ENCODE measurements at places on chromosomes 2 and 18.
A peak's percentile ranks its signal among the peaks of the same experiment; 100 is the strongest.

DNA sequence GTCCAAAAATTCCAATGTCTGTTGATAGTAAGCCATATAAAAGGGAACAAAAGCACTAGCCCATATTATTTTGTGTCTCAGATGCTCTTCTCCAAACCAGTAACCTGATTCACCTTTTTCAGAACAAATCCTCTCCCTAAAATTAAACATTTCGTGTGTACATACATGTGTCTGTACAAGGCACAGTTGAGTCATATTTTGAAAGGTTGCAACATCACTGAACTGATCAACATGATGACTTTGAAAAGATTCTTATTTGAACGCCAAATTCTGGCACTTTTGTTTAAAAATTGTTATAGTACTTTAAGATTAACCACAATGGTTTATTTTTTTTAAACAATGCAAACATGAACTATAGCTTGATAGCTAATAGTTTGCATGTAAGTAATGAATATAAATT is 102.5 kb downstream of the RIT2 start:
- no peak for DNase-seq

GRCh38 chr18:10923551-10924070 is 225.8 kb downstream of the PIEZO2 start:
- DNase-seq: no peak

DNA sequence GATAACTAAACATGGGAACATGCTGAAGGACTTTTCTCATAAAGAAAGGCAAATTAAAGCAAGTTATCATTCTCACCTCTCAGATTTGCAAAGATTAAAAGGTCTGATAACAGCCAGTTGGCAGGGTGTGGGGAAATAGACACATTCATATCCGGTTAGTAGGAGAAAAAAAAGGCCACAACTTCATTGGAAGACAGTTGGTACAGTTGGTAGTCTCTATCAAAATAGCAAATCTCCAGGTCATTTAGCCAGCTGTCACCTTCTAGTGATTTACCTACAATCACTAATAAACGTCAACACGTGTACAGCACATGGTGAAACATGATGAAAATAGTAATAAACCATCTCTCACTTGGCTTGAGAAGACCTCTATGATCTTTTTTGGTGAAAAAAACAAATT is 16.6 kb downstream of the INPP5D start:
- no peak for DNase-seq

GRCh38 chr2:202035089-202035940 is 1.7 kb downstream of the FZD7 start:
- peak; percentile 70 for DNase-seq

DNA sequence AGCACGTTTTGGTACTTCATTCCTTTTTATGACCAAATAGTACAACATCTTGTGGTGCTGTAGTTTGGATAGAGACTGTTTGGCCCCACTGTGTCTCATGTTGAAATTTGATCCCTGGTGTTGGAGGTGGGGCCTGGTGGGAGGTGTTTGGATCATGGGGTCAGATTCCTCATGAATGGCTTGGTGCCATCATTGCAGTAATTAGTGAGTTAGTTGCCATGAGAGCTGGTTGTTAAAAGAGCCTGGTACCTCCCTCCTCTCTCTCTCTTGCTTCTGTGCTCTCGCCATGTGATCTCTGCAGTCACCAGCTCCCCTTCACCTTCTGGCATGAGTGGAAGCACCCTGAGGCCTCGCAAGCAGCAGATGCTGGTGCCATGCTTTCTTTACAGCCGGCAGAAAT is 50.9 kb downstream of the NCAPH start:
- DNase-seq: no peak

DNA sequence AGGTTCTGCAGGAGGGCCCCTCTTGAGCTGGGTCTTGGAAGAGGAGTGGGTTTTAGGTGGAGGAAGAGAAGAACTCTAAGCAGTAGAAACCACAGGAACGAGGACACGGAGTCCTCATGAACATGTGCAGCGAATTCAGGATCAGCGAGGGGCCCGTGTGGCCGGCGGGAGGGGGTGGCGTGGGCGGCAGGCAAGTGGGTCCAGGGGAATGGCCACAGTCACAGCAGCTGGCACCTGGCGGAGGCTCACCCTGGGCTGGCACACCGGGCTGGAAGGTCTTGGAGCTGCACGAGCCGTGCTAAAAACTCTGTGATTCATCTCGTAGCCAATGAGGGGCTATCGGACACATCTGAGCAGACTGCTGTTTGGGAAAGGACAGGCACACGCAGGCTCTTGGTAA is 18.0 kb upstream of the CIDEA start:
- no peak for DNase-seq

GRCh38 chr2:222057347-222058073 is 241.3 kb downstream of the PAX3 start:
- no peak for DNase-seq

- DNase-seq: no peak
These were observed 50.1 kb downstream of the TMEM178A start for GRCh38 chr2:39715822-39716221.

DNA sequence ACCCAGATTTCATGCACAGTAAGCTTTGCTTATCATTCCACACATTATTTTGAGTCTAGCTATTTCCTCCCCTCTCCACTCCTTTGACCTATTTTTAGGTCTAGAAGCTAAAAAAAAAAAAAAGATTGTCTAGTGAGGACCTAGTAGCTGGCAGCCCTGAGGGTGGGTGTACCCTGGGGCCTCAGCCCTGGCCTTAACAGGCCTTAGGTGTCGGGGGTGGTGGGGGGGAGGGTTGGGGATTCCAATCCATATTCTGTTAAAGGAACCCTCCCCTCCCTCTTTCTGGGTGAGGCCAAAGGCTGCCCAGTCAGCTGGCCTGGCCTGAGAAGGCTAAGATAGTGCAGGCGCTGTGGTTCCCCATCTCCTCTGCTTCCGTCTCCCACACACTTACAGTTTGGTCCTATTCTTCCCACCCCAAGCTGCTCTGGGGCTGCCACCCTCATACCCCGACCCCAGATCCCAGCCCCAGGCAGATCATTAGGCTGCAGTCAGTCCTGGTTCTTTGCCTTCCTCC is 65.5 kb upstream of the HK2 start:
- DNase-seq: no peak

DNA sequence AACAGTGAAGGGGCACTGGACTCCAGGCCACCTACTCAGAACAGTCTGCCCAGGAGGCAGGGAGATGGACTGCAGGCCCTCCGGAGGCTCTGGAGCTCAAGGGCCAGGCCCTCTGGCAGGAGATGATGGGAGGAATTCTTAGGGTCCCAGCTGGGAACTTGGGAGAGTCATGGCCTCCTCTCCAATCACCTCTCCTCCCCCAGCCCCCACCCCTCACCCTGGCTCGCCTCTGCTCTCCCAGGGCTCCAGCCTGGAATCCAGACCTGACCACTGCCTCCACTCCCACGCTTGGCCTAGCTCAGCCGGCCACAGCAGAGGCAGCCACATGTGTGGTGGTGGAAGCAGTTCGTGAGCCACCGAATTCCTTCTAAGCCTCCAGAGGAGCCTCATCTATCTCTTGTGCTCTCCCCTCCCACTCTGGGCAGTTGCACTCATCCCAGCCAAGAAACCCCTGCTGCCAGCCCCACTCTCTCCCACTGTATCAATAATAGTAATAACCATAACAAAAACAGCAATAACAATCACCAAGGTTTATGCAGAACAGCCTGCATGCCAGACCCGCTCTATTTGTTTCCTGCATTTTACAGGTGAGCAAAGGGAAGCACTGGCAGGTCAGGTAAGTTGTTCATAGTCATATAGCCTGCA is 67.4 kb downstream of the TNS1 start:
- no peak for DNase-seq

DNA sequence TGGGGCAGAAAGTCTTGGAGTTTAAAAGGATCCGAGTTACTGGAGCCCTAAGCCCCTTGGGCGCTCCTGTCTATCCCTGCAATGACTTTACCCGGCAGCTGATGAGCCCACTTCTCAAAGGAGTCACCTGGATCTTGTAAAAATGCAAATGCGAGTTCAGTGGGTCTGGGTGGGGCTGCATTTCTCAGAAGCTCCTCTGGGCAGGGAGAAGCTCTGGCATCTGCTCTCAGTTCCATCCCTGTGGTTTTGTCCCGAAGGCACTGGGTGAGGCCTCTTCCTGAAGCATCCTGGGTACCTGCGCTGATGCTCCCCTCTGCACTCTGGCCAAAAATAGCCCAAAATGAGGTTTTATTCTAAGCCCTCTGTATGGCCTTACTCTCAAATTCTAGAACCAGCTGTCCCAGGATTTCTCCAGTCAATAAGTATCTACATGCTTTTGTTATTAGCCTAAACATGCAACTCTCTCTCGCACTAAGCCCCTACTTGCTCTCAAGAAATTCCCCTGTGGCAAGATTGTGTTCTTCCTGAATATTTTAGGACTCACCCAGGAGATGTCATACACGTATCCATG is 167.8 kb upstream of the APCDD1 start:
- DNase-seq: no peak

GRCh38 chr18:76487782-76488181 is 7.3 kb downstream of the ZNF516 start:
- no peak for DNase-seq
